CD4-positive, alpha-beta T cell treated with Interleukin-12 subunit alpha and Interleukin-12 subunit beta, for 1 hour (primary cell): ENCODE measurements at places on chromosomes 7 and 10.

DNA sequence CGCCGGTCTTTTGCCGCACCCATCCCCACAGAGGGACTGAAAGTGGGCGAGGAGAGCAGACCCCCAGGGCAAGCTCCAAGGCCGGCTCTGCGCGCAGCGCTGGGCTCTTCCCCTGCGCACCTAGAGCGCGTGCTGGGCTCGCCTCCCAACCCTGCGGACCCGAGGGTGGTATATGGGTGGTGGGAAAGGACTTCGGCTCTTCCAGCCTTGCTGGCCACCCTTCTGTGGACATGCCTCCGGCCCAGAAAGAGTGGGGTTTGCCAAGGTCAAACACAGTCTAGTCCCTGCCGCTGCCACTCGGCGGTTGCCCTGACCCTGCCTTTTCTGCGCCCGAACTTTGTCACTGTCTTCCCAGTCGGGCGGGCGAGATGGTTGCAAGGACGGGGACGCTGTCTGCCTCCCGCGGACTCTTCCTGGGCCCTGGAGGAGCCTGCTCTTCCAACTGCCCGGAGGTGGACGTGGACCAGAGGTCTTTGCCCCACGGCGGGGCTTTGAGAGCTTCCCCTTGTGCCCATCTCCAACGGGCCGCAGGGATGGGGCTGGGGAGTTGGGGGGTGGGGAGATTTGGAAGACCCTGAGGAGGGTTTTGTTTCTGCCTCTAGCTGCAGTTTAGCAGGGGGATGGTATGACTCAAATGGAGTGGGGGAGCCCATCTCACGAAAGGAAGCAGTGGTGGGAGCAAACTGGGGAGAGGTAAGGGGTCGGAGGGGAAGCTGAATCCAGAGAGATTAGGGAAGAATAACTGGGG, 1.5 kb downstream of the ADCY1 start:
- DNase-seq: no peak

DNA sequence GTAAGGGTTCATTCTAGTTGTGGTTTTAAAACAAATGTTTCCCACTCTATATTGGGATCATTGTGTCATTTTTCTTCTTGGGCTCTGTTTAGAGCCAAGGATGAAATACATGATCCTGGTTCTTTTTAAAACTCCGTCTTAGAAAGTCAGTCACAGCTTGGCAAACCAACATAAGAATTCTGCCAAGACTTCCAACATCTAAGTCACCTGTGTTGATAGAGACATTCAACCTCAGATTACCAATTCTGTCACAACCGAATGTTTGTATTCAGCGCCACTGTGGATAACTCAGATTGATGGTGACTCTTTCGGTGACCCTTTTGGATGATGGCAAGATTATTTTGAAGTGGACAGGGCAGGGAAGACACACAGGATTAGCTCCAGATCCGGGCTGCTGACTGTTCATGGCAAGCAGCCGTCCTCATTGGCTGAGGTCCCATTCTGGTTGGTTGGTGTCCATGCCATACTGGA, 255.4 kb downstream of the ARHGAP21 start:
- DNase-seq: no peak

- no peak for DNase-seq
Measured at GRCh38 chr7:85713171-85713570, 526.3 kb upstream of the SEMA3D start.

DNA sequence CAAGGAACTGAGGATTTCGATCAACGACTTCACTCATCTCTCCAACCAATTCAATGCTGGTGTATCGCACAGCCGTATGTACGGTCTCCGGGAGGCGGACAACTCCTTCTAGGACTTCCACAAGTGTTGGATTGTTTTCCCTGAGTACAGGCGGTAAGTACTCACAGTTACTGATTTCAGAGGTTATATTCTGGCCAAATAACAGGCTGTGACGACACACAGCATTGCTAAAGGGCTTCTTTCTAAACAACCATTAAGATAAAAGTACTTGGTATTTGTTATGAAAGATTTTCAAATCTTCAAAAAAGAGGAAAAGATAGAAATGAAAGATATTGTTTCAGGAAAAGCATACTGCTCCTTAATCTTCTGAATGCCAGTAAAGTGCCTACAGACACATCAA, 52.2 kb downstream of the IRF5 start:
- no peak for DNase-seq

GRCh38 chr10:124569623-124570470, 108.2 kb downstream of the LHPP start:
- no peak for DNase-seq

- DNase-seq: no peak
Measured at GRCh38 chr10:125011171-125011925, 69.4 kb downstream of the ZRANB1 start.

- no peak for DNase-seq
Measured at GRCh38 chr7:4103352-4104091, 578.6 kb upstream of the FOXK1 start.

GRCh38 chr10:78585952-78586351, 482.8 kb upstream of the ZMIZ1 start:
- DNase-seq: no peak

DNA sequence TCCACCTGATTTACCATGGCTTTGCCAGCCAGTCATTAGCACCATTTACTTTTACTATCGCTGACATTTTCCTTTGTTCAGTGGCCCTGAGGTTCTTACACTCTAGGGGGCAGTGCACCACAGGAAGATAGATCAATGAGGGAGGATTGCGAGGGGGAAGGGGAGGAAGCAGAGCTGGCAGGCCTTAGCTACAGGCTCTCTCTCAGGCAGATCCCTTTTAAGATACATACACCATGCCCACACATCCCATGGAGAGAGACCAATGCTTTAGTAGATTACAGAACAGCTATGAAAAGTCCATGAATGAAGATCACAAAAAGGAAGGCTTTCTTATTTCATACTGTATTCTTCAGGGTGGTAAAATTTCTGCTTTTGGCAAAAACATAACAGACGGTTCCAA, 47.4 kb downstream of the DENND11 start:
- peak; percentile 72 for DNase-seq

GRCh38 chr7:23713285-23714149, 3.5 kb downstream of the STK31 start:
- DNase-seq: no peak
